ENCODE measurements at places on chromosomes 4 and X.
A peak's percentile ranks its signal among the peaks of the same experiment; 100 is the strongest.

DNA sequence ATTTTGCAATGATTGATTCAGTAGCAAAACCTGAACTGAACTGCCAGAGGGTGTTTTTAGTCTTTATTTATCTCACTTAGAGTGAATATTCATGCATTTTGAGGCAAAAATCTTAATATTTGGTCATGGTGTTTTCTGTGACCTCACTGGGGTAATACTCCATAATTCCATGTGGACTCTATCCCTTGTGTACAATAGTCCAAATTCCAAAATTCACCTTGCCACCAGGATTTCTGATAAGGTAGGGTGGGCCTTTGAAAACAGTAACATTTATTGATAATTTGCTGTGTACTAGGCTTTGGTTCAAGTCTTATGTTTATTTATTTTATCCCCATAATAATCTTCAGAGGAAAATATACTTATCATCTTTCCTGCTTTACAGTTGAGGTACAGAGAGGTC is 68.4 kb upstream of the PDE5A start:
- no peak for DNase-seq

DNA sequence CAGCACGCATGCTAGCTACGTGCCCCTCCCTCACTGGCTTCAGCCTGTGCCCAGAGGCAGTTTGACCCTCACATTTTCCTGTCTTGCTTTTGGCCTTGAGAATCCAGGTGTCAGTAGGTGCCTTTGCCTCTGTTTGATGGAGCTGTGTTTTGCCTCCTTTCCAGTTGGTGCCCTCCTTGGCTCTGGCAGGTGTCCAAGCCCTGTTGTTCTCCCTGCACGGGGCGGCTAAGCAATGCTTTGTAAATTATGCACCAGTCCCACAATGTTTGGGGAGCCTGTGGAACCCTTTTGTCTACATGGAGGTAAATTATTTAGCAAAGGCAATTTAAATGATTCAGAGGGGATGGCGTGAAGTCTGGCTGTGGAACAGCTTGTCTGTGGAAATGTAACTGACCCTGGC is 202.9 kb upstream of the BOD1L1 start:
- DNase-seq: no peak

DNA sequence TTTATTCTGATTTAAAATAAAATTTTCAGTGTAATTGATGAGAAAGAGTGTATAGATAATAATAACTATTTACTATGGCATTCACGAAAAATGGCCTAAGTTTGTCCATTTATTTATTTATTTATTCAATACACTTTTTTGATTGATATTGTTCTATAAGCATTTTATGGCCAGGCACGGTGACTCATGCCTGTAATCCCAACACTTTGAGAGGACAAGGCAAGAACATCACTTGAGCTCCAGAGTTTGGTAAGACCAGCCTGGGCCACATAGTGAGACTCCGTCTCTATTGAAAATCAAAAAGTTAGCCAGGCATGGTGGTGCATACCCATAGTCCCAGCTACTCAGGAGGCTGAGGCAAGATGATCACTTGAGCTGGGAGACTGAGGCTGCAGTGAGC is 25.7 kb downstream of the GASK1B start:
- DNase-seq: no peak

DNA sequence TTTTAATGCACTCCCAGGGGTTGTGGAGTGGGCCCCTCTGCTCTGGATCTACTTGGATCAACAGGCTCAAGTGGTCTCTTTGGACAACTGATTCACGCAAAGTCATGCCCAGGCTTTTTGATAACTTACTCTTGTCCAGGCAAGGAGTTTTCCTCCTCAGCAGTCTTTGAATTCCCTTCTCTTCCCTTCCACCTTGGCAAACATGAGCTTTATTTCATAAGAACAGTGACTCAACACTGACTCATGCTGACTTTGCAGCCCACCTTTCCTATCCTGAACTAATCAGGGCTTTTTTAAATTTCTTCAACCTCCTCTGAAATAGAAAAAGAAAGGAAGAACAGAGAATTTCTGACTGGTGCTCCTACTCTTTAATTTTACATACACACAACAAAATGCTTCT is 132.1 kb upstream of the LDB2 start:
- DNase-seq: peak; percentile 42

DNA sequence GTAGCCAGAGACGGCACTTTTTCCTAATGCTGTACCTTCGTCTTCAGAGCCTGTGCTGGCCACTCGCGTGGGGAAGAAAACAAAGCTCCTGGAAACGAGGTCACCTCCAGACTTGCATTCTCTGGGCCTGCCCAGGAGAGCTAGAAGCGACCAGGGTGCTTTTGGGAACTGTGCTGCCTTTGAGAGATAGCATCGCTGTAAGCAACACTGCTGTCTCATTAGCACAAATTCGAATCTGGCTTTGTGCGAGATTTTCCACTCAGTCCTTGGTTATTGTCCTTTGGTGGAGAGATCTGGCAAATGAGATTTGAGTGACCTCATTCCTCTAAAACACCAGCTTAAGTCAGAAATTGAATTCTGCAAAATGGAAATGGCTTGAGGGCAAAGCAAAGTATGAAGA is 66.1 kb upstream of the TLR3 start:
- no peak for DNase-seq

- no peak for DNase-seq
Measured at GRCh38 chr4:55675196-55675793, 39.2 kb upstream of the NMU start.

GRCh38 chrX:20951016-20951810 is 423.0 kb upstream of the CNKSR2 start:
- no peak for DNase-seq

DNA sequence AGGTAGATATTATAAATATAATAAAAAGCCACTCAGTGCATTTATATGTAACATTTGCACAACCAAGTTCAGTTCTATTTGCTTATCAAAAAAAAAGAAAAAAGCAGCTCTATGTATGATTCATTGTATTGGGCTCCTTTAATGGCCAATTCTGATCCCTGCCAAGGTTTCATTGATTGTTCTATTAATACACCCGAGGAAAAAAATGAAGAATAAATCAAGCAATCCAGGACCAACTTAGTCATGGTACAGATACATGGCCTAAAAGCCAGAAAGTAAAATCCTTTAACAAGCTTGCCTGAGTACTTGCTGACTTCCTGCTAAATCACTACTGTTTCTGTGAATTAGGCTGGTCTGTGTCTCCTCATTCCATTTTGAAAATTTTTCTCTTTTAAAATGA is 77.6 kb upstream of the PCDH7 start:
- DNase-seq: no peak

DNA sequence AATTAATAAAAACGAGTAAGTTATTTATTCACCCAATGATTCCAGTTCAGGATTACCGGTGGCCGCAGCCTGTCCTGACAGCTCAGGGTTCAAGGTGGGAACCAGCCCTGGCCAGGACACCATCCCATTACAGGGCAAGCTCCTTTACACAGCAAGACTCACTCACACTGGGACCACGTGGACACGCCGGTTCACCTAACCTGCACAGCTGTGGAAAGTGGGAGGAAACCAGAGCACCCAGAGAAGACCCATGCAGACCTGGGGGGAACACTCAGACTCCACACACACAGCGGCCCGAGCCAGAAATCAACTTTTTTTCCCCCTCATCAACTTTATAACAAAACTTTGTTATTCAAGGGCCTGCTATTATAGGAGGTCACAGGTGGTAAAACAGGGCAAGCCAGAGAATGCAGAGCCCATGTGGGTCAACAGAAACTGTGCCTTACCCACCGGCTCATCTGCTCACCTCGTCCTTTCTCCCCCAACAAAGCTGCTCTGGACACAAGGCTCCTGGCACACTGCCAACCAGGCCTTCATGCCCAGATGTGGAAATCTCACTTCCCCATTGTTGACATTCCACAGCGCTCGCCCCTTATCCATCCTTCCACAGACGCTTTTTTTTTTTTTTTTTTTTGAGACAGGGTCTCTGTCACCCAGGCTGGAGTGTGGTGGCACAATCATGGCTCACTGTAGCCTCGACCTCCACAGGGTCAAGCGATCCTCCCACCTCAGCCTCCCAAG is 8.0 kb upstream of the ODAPH start:
- no peak for DNase-seq

DNA sequence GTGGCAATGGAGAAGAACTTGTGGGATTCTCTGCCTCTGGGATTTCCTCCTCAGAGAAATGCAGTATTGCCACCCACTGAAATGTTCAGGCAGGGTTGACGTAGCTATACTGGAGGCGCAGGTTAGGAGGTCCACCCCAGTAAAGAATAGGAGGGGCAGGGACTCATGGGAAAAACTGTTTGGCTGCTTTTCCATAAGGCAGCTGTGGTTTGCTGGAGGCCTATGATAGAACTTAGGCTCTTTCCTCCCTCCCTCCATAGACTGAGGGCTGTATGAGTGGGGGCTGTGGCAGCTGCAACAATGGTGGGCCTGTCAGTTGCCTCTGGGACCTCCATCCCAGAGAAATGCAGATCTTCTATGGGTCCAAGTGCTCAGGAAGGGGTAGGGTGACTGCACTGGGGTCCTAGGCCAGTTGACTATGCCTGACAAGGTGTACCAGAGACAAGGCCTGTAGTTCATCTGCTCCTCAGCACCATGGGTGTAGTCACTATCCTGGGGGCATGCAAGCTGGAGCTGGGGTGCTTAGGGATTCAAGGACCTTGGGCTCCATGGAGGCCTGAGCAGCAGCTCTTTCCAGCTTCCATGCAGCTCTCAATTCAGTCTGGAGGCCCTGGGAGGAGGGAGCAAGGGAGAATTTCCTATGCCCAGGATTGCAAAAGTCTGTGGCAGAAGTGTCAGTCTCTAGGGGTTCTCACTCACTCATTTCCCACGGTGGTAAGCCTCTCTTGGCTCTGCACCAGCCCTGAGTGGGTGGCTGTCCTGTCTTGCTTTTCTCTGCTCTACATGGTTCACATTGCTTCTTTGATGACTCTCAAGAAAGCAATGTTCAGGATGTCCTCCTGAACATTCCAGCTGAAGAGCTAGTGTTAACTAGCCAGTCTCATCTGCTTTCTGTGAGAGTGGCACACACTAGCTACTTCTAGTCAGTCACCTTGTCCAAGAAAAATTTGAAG is 353.0 kb downstream of the IDS start:
- DNase-seq: no peak

DNA sequence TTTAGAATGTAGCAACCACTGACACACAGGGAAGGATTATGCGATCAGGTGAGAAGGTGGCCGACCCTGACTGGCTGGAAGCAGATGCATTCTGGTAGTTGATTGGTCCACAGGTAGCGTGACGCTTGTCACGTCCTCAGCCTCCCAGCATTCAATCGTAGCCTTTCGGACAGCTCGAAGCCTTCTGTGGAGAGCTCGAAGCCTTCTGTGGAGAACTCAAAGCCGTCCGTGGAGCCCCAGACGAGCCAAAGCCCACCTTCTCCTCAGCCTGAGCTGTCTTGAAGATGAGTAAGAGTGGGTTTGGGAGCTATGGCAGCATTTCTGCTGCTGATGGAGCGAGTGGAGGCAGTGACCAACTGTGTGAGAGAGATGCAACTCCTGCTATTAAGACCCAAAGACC is 319 bp downstream of the RPA4 start:
- DNase-seq: no peak

- no peak for DNase-seq
Measured at GRCh38 chrX:9847071-9847470, 60.8 kb downstream of the SHROOM2 start.

- DNase-seq: no peak
Measured at GRCh38 chr4:86938771-86939520, 4.1 kb downstream of the AFF1 start.

DNA sequence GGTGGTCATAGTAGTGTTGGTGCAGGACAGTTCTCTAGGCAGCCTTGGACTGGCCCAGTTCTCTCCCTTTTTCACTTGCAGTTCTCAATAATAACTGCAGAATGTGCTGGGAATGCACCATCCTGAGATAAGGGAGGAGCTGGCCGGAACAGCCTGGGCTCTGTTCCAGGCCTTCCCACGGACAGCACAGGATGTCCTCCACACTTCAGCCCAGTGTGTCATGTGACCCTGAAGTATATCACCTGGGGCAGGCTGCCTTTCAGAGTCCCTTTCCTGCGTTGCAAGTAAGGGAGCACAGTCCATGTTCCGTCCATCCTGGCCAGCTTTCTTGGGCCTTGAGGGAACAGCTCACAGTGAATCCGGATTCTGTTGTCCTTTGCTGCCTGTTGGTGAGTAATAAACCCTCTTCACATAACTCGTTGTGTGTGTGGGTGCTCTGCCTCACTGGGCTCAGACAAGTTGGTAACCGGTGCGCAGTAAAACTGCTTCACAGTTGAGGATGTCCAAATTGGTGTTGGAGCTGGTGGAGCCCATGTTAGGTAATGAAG is 32.3 kb upstream of the BBS12 start:
- DNase-seq: no peak

DNA sequence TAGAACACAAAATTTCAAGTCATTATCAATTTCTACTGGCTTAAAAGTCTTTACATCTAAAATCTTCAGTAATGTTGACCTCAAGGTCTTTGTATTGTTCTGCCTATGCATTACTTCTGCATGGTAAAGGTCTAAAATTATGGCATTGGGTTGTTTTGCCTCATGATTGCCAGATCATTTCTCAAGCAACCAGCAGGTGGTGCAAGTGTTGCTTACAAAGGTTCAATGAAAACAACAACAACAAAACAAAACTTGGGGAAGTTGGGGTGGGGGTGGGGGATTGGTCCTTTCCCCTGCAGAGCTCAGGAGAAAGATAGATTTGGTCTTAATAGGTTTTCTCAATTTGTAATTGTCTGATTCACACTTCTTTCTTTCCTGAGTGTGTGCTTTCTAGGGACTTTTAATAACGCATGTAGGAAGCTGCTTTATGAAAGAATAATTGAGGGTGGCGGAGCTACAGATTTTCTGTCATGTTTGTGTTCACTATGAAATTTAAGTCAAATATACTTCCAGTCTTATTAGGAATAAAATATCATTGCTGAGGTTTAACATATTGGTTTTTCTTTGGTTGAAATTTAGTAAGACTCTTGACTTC is 145.1 kb downstream of the COL4A5 start:
- DNase-seq: no peak

DNA sequence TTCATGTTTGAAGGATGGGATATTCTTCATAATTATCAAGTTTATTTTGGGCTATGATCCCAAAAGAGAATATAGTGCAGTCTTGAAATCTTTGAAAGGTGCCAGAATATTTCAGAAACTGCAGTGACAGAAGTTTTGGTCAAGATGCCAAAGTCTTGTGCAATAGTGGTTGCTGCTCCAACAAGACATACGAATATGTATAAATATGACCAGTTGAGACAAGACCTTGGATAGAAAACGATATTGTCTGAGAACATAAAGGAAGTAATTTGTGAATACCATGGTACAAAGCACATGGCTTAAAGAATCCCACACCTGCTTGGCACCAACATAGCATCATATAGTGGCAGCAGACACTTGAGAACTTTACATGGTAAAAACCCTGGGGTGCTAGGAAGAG is 48.6 kb upstream of the AMELX start:
- DNase-seq: no peak

GRCh38 chr4:152945639-152946038 is 9.5 kb downstream of the FHDC1 start:
- no peak for DNase-seq

- DNase-seq: no peak
Measured at GRCh38 chr4:122606364-122607043, 14.4 kb downstream of the IL21 start.

GRCh38 chr4:147975933-147976928 is 244.3 kb downstream of the ARHGAP10 start:
- no peak for DNase-seq

Measured in AG09319 (cell line).